SHP77 treated with DMSO at 0.1 percent for 48 hours (cell line): ENCODE measurements at places on chromosomes 16 and 17.

- DNase-seq = no peak
Observed at GRCh38 chr16:49051576-49051975, 230.1 kb downstream of the CBLN1 start.

DNA sequence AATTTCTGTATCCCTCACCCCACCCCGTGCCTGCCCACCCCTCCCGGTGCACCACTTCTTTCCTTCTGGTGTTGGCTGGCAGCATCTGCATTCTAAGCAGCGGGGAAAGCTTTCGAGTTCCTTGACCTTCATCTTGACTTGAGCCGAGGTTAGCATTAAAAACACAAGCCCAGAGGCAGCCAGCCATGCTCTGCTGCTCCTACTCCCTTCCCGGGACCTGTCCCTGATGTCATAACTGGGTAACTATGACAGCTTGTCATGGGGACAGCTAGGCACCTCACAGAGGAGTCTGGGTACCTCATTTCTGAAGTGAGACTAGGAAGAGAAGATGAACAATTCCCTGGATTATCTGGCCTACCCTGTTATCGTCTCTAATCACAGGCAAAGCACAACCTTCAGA lies at the start of gene CFAP97D1:
Gene CFAP97D1 (plus strand): TSS at position 301 of the 400 bp plus-strand sequence. CDS start 28 bp downstream, at position 329.
- no peak for DNase-seq

DNA sequence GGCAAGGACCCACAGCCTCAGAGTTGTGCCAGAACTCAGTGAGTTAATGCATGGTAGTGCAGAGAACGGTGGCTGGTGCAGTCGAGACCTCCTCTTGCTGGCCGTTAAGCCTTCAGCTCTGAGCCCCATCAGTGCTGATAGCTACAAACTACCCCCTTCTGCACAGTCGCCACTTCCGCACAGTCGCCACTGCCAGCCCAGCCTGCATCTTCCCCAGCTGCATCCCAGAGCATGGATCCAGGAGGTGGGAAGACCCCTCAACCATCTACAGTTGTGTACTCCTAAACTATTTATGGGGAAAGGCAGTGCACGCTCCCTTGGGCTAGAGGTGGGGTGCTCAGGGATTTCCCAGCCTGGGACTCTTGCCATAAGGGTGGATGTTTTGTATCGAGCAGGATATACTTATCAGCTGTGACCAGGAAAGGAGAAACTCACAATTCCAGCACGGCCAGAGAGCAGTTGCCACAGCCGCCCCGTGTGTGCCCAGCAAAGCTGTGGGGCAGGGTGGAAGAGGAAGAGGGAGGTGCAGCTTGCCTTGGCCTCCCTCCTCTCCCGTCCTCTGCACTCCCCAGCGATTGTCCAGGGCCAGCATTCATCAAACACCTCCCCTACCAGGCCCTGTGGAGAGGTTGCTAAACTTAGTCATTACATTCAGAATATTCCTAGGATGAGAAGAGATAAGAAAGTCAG lies 49.5 kb upstream of the CMIP start:
- DNase-seq = no peak

- DNase-seq = no peak
Observed at GRCh38 chr16:83966153-83966696, 1.8 kb upstream of the NECAB2 start.

DNA sequence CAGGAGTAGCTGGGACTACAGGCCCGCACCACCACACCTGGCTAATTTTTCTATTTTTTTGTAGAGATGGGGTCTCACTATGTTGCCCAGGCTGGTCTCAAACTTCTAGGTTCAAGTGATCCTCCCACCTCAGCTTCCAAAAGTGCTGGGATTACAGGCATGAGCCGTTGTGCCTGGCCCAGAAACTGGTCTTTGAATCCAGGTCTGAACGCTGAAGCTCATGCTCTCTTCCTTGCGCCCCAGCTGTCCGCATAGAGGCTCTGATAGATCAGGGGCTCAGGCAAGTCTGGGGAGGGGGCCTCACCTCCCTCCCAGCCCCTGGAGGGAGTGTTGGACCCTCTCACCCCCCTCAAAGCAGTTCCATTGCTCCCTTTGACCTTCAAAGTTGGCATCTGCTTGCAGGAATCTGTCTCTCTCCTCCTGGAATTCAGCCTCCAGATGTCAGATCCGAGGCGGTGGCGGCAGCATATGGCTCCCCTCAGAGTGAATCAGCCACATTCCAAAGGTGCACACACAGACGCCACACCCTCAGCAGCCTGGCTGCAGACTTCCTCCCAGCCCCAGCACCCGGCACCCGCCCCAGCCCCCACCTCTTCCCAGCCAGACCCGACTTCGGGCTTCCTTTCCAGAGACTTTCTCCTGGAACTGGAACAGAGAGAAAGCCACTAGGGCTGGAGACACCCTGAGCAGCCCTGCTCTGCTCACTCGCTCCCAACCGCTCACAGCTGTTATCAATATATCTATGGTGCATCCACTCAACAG lies 16.9 kb upstream of the GLIS2 start:
- DNase-seq = no peak

DNA sequence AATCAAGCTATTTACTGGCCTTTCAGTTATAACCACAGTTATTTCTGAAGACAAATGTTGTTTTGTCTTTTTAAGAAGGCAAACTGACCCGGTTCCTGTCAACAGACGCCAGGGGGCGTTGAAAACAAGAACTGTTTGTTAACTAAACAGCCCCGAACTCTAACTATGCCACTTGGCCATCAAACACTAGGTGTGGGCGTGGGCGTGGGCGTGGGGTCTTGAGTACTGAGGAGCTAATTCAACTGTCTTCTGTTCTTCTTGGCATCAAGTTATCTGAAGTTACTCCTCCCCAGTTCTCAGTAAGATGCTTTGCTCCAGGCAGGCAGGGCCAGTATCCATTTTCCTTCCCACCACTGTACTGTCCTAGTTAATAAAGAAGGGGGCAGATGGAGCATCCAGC lies 63.3 kb upstream of the MTMR4 start:
- DNase-seq = no peak

DNA sequence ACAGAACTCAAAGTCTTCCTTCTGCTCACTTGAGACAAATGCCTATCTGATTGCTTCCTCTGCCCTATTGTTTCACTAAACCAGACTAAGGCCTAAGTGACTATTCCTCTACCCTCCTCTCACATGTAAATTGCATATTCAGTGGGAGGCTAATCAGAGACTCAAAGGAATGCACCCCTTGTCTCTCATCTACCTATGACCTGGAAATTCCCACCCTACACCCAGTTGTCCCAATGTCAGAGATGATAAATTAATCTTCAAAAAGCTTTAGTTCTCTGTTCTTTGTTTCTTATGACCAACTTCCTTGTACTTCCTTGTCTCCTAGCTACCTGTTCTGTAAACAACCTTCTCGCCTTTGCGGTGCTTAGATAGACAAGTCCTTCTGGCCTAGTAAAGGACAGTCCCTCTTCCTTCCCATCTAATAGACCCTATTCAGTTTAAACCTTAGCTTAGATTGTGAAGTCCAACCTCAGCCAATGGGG lies 76.0 kb downstream of the EMP2 start:
- no peak for DNase-seq

- DNase-seq = no peak
Observed at GRCh38 chr17:76500747-76501017, 541 bp downstream of the RHBDF2 start.

DNA sequence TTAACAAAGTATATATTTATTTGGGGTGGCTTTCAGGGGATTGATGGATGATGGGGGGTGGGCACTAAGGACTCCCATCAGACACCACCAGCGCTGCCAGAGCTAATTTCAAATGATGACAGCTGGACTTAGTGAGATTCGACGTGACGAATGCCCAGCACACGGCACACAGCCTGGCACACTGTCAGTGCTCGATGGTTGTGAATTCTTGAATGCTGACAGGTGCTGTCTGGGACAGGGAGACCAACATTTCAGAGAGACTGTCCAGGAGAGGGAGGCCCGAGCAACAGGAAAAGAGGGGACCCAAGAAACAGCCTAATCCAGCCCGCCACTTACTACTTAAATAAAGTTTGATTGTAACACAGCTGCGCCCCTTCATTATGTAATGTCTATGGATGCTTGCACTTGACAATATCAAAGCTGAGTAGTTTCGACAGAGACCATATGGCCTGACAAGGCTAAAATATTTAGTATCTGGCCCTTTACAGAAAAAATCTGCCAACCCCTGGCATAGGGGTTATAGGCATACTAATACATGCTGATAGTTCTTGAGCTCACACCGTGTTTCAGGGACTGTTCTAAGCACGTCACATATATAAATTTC lies 6.2 kb upstream of the MPRIP start:
- no peak for DNase-seq

DNA sequence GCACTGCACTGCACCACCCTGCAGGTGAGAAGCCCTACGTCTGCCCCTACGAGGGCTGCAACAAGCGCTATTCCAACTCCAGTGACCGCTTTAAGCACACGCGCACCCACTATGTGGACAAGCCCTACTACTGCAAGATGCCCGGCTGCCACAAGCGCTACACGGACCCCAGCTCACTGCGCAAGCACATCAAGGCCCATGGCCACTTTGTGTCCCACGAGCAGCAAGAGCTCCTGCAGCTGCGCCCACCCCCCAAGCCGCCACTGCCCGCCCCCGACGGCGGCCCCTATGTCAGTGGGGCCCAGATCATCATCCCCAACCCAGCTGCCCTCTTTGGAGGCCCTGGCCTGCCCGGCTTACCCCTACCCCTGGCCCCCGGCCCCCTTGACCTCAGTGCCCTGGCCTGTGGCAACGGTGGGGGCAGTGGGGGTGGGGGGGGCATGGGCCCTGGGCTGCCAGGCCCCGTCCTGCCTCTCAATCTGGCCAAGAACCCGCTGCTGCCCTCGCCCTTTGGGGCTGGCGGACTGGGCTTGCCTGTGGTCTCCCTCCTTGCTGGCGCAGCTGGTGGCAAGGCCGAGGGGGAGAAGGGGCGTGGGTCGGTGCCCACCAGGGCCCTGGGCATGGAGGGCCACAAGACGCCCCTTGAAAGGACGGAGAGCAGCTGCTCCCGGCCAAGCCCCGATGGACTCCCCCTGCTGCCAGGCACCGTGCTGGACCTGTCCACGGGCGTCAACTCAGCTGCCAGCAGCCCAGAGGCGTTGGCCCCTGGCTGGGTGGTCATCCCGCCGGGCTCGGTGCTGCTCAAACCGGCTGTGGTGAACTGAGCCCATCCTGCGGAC lies 14.2 kb downstream of the PAM16 start:
- DNase-seq = no peak

- no peak for DNase-seq
Observed at GRCh38 chr16:89084411-89084810, 9.2 kb upstream of the ACSF3 start.

DNA sequence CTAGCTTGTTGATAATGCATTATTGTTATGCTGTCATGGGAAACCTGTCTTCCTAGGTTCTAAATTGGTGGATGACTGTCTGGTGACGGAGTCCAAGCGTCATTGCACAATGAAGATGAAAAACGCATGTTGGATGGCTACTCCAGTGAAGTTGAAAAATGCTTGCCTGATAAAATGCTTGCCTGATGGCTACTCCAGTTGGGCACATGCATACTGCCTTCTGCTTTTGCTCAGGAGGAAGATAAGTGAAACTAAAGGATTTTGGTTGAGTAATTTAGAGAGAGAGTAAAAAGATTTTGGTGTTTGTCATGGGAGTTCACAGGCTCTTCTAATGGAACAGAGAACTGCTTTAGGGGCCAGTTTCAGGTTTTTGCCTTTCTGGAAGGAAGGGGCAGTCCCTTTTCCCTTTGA lies 118.6 kb downstream of the PRKCA start:
- no peak for DNase-seq

- DNase-seq = no peak
Observed at GRCh38 chr17:83079352-83079747, at the start of gene METRNL. Gene METRNL (plus strand): TSS chr17:83079609. CDS start chr17:83079816, 207 bp downstream.

- no peak for DNase-seq
Observed at GRCh38 chr17:65453204-65453931, 108.1 kb downstream of the AXIN2 start.

DNA sequence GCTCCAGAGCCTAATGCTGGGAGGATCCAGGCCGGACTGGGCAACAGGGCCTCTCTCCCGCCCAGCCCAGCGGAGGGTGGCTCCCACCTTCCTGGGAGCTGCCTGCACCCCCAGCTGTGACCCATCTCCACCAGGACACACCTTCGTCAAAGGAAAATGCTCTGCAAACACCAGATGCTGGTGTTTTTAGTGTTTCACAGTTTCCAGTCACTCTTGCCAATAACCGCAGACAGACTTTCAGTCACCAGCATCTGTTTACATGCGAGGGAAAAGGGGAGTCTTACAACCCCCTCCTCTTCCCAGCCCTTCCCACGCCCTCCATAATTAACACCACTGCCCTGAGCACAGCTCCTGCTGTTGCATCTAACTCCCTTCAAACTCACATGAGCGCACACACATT lies 25.3 kb downstream of the KLHDC4 start:
- no peak for DNase-seq

DNA sequence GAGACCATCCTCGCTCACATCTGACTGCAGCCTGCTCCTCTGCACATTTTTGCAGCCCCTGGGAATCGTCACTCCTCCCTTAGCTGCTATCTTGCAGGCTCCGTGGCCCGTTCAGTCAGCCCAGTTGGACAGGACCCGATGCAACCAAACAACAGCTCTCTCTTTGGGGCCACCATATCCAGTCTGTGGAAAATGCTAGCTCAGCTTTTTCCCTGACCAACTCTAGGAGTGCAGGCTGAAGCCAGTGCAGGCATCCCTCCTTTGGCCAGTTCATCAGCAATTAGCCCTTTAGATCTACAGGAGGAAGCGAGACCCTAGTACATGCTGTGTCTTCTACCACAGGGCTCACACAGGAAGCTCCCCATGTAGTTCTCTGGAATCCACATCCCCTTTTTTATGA lies 182.1 kb downstream of the HS3ST3A1 start:
- no peak for DNase-seq
